ENCODE measurements at places on chromosomes 5 and 9.

DNA sequence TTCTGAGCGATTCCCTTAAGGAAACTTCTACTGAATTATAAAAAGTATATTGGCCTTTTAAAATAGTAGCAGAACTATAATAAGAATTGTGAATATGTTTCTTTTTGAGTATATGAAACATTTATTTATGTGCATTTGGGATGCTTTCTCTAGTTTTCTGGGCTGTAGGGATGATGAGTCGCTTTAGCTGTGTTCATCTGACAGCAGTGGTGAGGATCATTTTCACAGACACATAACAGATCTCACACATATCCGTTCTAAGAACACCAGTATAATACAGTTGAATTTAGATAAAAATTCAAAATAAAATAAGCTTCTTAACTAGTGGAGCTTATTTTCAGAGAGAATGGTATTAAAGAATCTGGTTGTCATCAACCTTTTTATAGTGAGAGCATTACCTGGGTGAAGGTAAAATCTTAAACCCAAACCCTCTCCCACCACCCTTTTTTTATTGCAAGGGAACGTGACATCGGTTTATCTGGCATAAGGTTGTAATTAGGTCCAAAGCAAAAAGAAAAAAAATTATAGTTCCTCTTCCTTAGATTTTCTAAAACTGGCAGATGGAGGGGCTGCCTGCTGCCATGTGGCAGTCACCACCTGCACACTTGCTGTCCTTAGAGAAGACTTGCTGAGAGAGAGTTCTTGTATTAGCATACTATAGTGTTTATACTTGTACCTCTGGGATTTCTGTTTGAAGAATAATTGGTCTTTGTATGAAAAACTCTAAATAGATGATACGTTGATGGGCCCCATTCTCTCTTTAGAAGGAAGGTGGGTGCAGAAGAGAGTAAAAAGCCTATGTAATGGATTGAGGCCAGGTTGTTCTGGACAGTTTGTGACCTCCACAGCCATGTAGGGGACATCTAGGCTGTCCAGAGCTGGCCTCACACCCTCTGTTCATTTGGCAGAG is 86.8 kb downstream of the CAMK4 start:
- DNase-seq = no peak

DNA sequence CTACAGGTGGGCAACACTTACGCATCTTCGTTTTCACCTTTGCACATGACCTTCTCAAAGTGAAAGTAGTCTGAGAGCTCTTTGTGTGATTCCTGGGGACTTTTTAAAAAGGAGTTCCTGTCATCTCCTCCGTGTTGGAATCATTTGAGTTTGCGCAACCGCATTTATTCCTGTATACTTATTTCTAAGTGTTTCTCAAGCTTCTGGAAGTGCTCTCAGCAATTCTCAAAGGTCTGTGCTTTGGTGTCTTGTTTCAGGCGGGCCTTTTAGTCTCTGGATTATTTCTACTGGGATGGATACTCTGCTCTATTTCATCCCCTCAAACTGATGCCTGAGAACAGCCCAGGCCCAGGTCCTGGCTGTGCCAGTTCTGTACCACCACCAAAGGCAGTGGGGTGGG is 226.5 kb upstream of the TUT7 start:
- no peak for DNase-seq

- DNase-seq = no peak
Measured at GRCh38 chr5:57791875-57792274, 309.3 kb upstream of the ACTBL2 start.

DNA sequence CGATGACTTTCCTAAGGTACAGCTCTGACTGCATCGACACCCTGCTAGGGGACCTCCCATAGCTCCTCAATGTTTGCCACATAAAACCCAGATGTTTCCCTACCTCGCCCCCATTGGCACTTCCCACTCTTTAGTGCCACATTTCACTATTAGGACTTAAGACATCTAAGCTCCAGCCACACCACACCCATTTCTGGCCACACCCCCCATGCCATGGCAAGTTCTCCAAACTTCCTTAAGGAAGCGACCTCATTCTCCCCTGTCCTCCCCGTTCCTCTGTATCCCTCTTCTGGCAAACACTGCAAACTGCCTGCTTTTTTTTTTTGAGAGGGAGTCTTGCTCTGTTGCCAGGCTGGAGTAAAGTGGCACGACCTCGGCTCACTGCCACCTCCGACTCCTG is 62.9 kb downstream of the USP20 start:
- DNase-seq = no peak

GRCh38 chr9:109477258-109478050 is 20.7 kb downstream of the PTPN3 start:
- DNase-seq = no peak

DNA sequence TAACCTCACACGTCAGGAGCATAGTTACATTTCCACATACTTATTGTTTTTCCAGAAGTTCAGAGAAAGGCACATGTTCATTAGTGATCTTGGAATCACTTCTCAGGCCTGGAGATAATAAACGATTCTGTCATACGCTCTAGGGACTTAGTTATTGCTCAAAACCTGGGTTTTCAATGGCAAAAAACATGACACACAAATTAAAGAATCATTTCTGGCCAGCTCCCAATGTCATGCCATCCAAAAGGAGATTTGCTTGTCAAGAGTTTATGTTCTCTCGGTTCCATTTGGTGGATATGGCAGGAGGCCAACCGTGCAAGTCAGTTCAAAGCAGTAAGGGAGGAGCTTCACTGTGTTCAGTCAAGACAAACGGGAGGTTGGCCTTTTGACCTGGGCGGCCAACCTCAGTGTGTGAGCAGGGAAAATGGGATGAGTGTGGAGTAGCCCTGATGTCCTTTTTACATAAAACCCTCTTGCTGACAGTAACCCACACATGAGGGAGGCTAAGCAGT is 123.4 kb downstream of the NXNL2 start:
- no peak for DNase-seq
